ENCODE measurements at places on chromosomes 5 and 9.

GRCh38 chr5:158589939-158590338, 509.8 kb downstream of the EBF1 start:
- DNase-seq = no peak

- no peak for DNase-seq
Observed at GRCh38 chr5:9411142-9411541, 134.7 kb downstream of the SEMA5A start.

GRCh38 chr5:106525438-106525837, 1145.3 kb downstream of the EFNA5 start:
- DNase-seq = no peak

- no peak for DNase-seq
Observed at GRCh38 chr9:129173296-129174101, 4.6 kb downstream of the IER5L start.

- DNase-seq = no peak
Observed at GRCh38 chr9:129418451-129418850, 202.4 kb downstream of the C9orf50 start.

GRCh38 chr5:6786786-6787495, 73.7 kb downstream of the TENT4A start:
- no peak for DNase-seq
